ENCODE measurements at places on chromosomes 3 and 15.

GRCh38 chr3:119778811-119779210 lies 3.1 kb upstream of the NR1I2 start:
- DNase-seq = peak; percentile 11

GRCh38 chr15:64547275-64547674 lies 86.9 kb downstream of the ZNF609 start:
- no peak for DNase-seq

- DNase-seq = peak; percentile 58
Measured at GRCh38 chr3:29686889-29687592, 406.2 kb downstream of the RBMS3 start.

- DNase-seq = peak; percentile 81
Measured at GRCh38 chr15:62491642-62492041, 326.6 kb upstream of the C2CD4B start.

- no peak for DNase-seq
Measured at GRCh38 chr3:177228601-177229190, 31.4 kb upstream of the TBL1XR1 start.

DNA sequence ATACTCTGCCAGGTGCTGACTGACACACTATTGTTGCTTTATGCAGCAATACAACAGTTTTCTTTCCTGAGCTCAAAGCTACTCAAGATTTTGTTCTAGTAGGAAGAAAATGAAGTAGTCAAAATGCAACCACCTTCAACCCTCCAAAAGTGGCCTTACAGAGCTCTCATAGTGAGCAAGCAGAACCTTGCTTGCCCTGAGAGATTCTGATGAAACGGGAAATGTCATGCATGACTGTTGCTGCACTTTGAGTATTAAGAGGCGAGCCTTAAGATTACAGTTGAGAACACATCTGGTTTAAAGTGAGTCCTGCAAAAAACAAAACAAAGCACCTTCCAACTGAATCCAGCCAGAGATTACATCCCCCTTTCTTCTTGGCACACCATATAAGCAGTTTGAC lies 29.7 kb downstream of the MINDY4B start:
- DNase-seq = no peak

DNA sequence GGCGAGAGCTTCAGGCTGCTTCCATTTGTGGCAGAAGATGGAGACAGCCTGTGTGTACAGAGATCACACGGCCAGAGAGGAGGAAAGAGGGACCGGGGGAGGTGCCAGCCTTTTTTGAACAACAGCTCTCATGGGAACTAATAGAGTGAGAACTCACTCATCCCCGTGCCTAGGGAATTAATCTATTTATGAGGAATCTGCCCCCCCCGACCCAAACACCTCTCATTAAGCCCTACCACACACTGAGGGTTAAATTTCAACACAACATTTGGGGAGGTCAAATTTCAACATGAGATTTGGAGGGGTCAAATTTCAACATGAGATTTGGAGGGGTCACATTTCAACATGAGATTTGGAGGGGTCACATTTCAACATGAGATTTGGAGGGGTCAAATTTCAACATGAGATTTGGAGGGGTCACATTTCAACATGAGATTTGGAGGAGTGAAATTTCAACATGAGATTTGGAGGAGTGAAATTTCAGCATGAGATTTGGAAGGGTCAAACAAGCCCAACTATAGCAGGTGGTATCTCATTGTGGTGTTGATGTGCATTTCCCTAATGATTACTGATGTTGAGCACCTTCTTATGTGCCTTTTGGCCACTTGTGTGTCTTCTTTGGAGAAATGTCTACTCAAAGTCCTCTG lies 20.6 kb upstream of the RFTN1 start:
- DNase-seq = no peak

DNA sequence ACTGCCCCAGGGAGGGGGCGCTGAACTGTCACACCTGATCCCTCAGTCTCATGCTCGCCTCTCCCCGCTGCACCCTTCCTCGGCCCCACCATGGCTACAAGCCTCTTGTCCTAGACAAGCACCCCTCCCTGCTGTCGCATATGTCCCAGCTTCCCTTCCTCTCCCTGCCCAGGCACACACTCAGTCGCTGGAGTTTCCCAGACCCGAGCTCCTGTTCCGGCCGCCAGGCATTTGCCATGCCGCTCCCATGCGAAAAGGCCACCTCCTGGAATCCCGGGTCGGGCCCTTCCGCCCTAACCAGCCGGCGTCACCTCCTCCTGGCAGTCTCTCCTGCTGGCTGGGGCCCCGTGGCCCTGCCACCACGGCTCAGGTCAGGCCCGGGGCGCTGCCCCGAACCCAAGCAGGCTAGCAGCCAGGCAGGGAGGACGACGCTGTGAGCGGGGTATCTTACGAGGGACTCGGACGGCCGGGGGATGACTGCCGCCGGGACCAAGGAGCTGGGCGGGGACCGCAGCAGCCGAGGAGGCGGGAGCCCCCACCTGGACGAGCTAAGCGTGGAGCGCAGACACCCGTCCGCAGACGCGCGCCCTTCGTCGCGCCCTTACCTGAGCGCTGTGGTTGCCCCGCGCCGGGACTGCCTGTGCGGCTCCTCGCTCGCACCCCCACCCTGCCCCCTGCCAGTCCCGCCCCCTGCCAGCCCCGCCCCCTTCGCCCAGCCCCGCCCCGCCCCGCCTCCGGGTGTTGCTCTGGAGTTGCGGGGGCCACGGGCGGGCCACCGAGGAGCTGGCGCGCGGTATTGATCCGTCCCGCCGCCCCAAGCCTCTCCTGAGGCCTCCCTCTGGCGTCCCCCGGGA lies at the start of gene ALS2CL:
TSS of gene ALS2CL (minus strand) at position 642 of the 854 bp plus-strand sequence. CDS start 4,239 bp downstream, outside the sequence.
- no peak for DNase-seq

DNA sequence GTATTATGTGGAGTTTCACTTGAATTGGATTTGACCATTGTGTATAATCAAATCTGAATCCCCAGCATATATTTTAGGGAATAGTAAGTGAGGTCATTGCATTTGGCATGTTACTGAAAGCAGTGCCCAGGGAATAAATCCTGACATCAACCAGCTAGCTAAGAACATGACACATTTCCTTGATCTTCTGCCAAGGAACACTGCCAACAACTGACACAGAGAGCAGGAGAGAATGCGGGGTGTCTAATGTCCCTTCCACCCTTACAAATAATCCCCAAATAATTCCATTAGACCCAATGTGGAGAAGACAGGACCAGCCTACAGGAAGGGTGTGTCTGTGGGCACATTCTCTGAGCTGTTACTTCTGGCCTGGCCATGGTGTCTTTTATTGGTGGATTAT lies 30.6 kb upstream of the UBE3A start:
- no peak for DNase-seq

GRCh38 chr3:10528046-10528445 lies 22.7 kb upstream of the ATP2B2 start:
- no peak for DNase-seq

GRCh38 chr15:78761020-78761419 lies 50.2 kb downstream of the ADAMTS7 start:
- no peak for DNase-seq

Data from AG10803 (cell line).